Cardiac muscle cell (in vitro differentiated cells and primary cell): ENCODE measurements at places on chromosomes 5 and 9. TPM values are rescaled to one million over a fixed set of nuclear protein-coding genes. Genes with fewer than 3 reads are reported as not detected.
A peak's percentile ranks its signal among the peaks of the same experiment; 100 is the strongest.

DNA sequence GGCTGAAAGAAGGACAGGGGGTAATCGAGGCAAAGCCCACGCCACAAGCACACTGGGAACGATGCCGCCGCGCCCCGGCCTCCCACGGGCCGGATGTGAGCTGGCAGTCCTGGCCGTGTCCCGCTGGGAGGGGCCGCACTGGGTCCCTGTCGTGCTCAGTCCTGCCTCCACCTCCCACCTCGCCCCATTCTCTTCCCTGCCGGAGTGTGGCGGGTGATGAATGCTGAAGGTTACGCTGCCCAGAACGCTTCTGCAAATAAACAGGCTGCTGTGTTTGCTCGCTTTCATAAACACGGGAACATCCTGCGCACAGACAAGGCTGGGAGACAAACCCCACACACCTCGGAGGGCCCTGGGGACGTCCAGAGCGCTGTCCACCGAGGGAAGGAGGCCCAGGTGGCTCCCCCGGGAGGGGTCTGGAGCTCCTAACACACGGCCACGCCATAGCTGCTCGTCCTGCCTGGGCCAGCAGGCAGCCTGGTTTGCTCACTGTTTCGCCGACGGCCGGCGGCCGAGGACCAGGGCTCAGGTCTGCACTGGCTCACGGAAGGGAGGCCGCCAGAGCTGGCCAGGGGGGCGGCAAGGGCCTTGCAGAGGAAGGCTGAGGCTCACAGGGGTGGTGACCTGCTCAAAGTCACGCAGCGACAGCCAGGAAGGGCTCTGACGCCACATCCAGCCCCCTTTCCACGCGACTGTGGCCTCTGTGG is 2.3 kb downstream of the DNLZ start:
- DNase-seq, result no peak

GRCh38 chr5:151318850-151319732 is 15.5 kb upstream of the SLC36A3 start:
- DNase-seq, result peak; percentile 46

DNA sequence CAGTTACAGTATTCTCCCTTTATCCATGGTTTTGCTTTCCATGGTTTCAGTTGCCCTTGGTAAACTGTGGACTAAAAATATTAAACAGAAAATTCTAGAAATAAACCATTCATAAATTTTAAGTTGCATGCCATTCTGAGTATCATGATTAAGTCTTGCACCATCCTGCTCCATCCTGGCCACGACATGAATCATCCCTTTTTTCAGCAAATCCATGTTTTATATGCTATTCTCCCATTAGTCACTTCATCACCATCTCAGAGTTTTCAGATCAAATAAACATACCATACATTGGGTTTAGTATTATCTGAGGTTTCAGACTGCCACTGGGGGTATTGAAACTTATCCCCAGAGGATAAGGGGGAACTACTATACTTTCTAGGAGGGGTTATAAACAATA is 234.4 kb upstream of the ATP10B start:
- DNase-seq, result no peak

GRCh38 chr9:114905170-114905940 is 25.0 kb downstream of the TNFSF8 start:
- DNase-seq, result no peak

DNA sequence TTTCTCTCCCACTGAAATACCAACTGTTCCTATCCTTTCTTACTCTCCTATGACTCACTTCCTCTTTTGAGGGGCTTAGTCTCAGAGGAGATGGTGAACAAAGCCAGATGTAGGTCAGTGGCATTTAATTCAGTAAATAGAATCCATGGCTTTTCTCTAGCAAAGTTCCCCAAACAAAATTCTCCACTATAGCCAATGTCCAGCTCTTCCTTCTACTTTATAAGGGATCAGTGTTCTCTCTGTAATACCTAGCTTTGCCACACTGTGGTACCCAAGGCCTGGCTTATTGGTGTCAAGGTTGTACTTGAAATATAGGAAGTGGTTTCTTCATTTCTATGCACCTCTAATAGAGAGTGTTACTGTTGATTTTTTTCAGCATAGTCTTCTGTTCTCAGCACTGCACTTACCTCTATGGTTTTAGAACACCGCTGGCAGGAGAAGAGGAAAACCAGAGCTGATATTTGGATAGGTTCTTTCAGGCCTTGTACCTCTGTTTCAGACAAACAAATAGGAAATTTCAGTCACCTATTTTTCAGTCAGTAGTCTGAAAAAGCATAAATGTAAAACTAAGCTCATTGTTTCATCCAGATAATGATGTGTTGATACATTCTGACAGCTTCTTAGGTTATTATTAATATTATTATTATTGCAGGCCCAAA is 40.6 kb upstream of the ITGA2 start:
- peak; percentile 79 for DNase-seq

GRCh38 chr5:83126501-83126900 is 49.2 kb downstream of the XRCC4 start:
- DNase-seq, result no peak

DNA sequence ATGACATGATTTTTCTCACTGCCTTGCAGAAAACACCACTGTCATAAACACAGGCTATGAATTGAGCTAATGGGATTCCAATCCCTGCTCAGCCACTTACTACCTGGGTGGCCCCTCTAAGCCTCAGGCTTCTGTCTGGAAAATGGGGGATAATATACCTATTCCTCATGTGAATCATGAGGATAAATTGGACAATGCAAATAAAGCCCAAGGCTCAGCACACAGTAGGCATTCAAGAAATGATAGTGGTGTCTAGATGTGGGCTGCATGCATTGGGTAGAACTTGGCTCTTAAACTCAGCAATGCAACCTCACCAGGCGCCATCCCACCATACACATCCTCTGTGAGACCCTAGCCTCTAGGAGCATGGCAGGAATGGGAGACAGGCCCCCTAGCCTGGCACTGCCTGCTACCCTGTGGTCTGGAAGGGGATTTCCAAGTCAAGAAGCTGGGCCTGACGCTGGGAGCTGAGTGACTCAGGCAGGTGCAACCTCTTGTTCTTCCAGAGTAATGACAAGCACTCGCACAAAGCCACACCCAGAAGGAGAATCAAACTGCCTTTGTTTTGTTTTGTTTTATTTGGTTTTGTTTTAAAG is 2.3 kb upstream of the TNIP1 start:
- DNase-seq, result no peak

DNA sequence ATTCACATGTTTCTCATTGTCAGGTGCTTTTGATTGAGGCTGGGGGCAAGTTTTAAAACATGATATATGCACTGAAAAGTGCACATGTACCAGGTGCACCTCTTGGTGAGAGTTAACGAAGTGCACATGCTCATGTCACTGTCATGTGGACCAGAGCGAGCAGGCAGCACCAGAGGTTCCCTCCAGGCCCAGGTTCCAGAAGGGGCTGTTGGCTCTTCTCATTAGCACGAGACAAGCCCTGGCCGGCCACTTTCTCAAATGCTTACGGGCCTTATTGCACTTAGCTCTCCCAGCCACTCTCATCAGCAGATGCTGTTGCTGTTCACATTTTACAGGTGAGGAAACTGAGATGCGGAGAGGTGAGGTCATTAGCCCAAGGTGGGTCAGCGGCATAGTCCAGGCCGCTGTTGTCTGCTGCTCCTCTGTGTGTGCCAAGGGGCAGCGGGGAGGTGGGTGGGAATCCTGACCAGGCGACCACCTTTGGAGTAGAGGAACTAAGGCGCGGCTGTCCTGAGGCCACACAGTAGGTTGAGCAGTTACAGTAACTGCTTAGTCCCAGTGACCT is 27.4 kb downstream of the TENT4A start:
- no peak for DNase-seq

PRXL2C gene
- 6.4 and 8.1 TPM in 2 replicates for total RNA-seq

RAB3C gene
- 0.69 and 1.8 TPM in 2 replicates for total RNA-seq

ADAMTS16 gene
- total RNA-seq, result not detected in 2 replicates

LMX1B gene
- total RNA-seq, result 0.14 TPM in 1 of 2 replicates, not detected in the other
